ENCODE measurements at places on chromosomes 6 and 20.

DNA sequence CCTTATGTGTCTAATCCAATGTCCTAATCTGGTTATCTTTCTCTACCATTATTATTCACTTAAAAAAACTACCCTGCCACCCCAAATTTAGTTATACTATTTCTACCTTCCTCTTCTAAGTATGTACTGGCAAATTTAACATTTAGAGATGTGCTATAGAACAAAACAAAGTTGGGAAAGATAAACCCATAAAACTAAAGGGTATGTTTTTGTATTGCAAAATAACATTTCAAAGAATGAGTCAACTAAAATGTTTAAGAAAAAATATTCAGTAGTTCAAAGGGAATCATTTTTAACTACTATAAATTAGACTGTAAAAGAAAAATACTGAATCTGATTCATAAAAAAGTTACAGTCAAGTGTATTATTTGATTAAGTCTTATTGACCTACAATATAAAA, 103.0 kb downstream of the LMBRD1 start:
- no peak for DNase-seq

GRCh38 chr6:142117366-142117765, 15.4 kb upstream of the GJE1 start:
- DNase-seq: no peak

DNA sequence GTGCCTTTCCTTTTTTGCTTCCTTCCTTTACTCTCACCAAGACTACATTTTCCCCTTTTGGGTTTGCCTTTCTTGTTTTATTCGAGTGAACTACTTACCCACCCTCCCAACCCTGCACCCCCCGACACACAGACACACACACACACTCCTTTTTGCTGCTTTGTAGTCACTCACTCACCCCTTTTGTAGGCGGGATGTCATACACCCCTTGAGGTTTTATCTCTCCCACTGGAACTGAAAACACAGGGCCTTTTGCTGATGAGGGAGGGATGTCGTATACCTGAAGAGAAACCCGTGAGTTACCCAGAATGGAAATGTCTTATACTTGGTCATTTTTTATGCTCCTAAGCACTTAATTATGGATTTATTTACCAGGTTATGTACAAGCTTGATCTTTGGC, 40.3 kb downstream of the NEDD9 start:
- DNase-seq: no peak

DNA sequence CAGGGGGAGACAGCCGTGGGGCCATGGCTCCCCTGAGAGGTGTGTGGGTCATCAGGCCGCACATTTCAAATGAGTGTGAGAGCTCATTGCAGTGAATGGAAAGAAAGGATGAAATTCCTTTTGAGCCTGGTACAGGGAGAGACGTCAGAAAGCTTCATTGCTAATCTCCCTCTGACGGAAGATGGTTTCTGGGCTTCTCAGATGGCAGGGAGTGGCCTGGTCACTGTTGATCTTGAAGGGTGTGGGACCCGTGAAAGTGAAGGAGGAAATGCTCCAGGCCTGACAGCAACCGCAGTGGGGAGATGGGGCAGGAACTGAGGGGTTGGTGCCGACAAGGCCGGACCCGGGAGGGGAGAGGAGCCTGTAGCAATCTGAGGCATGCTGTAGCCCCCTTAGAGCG, 127.4 kb downstream of the MYLK4 start:
- no peak for DNase-seq

DNA sequence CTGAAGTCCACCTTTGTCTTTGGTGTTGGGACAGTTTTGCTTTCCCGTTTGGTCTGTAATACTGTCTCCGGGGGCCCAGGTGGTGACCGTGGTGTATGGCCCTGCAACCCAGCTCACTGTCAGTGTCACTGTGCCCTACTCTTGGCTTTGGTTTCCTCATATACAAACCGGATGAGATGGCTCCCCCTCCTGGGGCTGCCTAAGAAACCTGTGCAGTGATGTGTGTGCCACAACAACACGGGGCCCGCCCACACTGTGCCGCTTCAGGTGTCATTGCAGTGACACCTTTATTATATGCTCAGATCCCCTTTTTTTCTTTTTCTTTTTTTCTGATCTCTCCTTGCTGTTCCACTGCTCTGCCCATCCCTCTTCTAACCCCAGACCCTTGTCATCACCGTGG, 73.9 kb downstream of the RAMACL start:
- DNase-seq: peak; percentile 5

GRCh38 chr20:45968801-45969711, 2.9 kb downstream of the ZNF335 start:
- no peak for DNase-seq

DNA sequence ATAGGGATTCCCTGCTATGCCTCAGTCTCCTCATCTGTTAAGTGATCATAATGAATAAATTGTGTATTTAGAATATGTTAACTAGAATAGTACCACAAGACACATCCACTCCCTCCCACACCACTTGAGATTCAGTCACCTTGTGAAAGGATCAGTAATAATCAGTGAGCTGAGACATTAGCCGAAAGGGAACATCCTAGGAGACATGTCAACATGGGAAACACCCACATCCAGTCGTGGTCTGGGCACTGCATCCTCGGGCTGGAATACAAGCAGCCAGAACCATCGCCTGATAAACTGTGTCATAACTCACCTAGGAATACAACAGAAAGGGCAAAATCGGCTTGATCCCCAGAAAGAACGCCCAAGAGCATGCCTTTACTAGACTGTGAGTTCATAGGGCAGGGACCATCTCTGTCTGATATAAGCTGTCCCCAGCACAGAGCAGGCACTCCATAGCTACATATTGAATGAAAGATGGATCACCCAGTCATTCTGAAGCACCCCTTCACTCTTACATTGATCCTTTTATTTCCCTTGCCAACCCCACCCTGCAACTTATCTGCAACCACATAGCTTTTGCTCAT, 23.9 kb downstream of the RIPOR2 start:
- no peak for DNase-seq

- DNase-seq: no peak
Measured at GRCh38 chr20:53138454-53139262, 166.5 kb downstream of the TSHZ2 start.
